Placental pericyte (primary cell): ENCODE measurements at places on chromosomes 11 and 22. TPM values are rescaled to one million over a fixed set of nuclear protein-coding genes. Genes with fewer than 3 reads are reported as not detected.

Gene MPPED2
- total RNA-seq, result not detected in 2 replicates

Gene SCUBE2
- total RNA-seq, result 0.86 and 2.6 TPM in 2 replicates

Gene IFT27
- 15.9 and 21.0 TPM in 2 replicates for total RNA-seq

Gene LSP1
- total RNA-seq, result 0.22 TPM in 1 of 2 replicates, not detected in the other

Gene MAPK11
- 4.2 and 10.3 TPM in 2 replicates for total RNA-seq

Gene MFRP
- not detected in 2 replicates for total RNA-seq

Gene PGA3
- total RNA-seq, result 1.1 TPM in 1 of 2 replicates, not detected in the other

Gene FGF19
- not detected in 2 replicates for total RNA-seq

Gene ZPR1
- total RNA-seq, result 43.5 and 54.4 TPM in 2 replicates

Gene LRRC4C
- under 0.01 TPM in 2 replicates for total RNA-seq

Gene SLC22A6
- total RNA-seq, result not detected in 2 replicates

Gene PITPNB
- total RNA-seq, result 21.7 and 25.9 TPM in 2 replicates

Gene KCNK4
- under 0.01 TPM in 1 of 2 replicates, not detected in the other for total RNA-seq

Gene OR4D5
- not detected in 2 replicates for total RNA-seq

Gene DDI1
- total RNA-seq, result not detected in 2 replicates

Gene MRGPRX4
- total RNA-seq, result not detected in 2 replicates

Gene PKNOX2
- total RNA-seq, result 2.8 and 7.7 TPM in 2 replicates

Gene AGBL2
- total RNA-seq, result 0.43 and 4.4 TPM in 2 replicates

Gene MMP8
- 0.14 TPM in 1 of 2 replicates, not detected in the other for total RNA-seq

Gene IL17REL
- not detected in 2 replicates for total RNA-seq

Gene MOV10L1
- 5.5 and 5.7 TPM in 2 replicates for total RNA-seq

Gene SCGB1C1
- not detected in 2 replicates for total RNA-seq

Gene TH
- not detected in 2 replicates for total RNA-seq

Gene ENTHD1
- total RNA-seq, result not detected in 2 replicates

Gene TEAD1
- 78.1 and 230 TPM in 2 replicates for total RNA-seq

Gene SCGB1A1
- not detected in 2 replicates for total RNA-seq

Gene OR52A1
- not detected in 2 replicates for total RNA-seq

Gene HORMAD2
- total RNA-seq, result not detected in 2 replicates

Gene CYP2D6
- total RNA-seq, result 0.14 and 0.44 TPM in 2 replicates

Gene FGF3
- not detected in 2 replicates for total RNA-seq

Gene ZNF74
- 9.6 and 12.0 TPM in 2 replicates for total RNA-seq

Gene PHF21B
- total RNA-seq, result not detected in 2 replicates

Gene SYCE3
- total RNA-seq, result not detected in 2 replicates

Gene LARGE2
- total RNA-seq, result not detected in 2 replicates

Gene TRIM34
- 4.4 and 9.6 TPM in 2 replicates for total RNA-seq

Gene MUC2
- total RNA-seq, result not detected in 2 replicates

Gene SLC35F2
- total RNA-seq, result 11.4 and 34.2 TPM in 2 replicates

Gene PIH1D2
- total RNA-seq, result 1.0 and 1.5 TPM in 2 replicates

Gene LMO1
- total RNA-seq, result not detected in 2 replicates
